ENCODE measurements at places on chromosomes 1 and 21. TPM values are rescaled to one million over a fixed set of nuclear protein-coding genes. Genes with fewer than 3 reads are reported as not detected.

The TPTE gene
- polyA plus RNA-seq: not detected

The NBPF4 gene
- not detected for polyA plus RNA-seq

The LMO4 gene
- 116 TPM for polyA plus RNA-seq

The FUCA1 gene
- 41.7 TPM for polyA plus RNA-seq

DNA sequence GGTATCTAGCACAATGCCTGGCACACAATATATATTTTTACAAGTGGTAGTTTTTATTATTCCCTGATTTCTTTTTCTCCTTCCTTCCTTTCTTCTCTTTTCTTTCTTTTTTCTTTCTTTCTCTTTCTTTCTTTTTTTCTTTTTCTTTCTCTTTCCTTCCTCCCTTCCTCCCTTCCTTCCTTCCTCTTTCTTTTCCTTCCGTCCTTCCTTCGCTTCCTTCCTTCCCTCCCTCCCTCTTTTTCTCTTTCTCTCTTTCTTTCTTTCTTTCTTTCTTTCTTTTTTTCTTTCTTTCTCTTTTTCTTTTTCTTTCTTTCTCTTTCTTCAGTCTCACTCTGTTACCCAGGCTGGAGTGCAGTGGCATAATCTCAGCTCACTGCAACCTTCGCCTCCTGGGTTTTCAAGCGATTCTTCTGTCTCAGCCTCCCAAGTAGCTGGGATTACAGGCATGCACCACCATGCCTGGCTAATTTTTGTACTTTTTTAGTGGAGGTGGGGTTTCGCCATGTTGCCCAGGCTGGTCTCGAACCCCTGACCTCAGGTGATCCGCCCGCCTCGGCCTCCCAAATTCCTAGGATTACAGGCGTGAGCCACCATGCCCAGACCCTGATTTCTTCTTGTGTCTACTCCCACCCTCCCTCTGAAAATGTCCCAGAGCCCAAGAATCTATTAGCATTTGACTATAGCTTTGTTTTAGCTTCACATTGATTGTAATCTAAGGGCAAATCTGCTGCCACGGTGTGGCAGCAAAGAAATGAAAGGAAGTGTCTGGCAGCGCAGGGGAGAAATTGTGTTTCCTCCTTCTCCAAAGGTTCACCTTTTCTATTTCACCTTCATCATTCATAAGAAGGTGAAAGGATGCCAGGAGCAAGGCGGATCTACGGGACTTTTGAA, 19.9 kb upstream of the ABCB10 start:
- no peak for DNase-seq

Measured in left kidney (tissue), 8 donors.